NB4 (cell line): ENCODE measurements at places on chromosomes 16 and 17.

- no peak for DNase-seq
Measured at GRCh38 chr16:51710186-51710585, 559.1 kb upstream of the SALL1 start.

- DNase-seq: no peak
Measured at GRCh38 chr16:56244612-56245011, 53.3 kb downstream of the GNAO1 start.

- DNase-seq: no peak
Measured at GRCh38 chr17:4583782-4584100, 588 bp upstream of the SMTNL2 start.

GRCh38 chr17:65533056-65533745, 28.2 kb downstream of the AXIN2 start:
- no peak for DNase-seq

DNA sequence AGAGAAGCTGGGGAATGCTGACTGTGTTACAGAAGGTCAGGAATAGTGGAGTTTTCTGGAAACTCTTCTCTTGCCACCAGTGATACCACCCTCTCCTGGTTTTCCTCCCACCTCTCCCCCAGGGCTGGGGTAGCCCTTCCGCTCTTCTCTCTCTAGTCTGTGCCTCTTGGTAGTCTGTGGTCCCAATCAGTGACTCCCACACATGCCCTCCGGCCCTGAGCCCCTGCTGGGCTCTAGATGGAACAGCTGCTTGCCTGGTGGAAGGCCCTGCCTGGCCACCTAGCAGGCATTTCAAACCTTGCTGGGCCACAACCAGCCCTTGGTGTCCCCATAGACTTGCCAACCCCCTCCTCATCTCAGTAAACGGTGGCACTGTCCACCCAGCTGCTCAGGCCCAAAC, 15.2 kb upstream of the MTSS2 start:
- peak; percentile 90 for DNase-seq
